Midbrain (tissue), 1 donor: ENCODE measurements at places on chromosomes 7 and 10.

GRCh38 chr7:80089366-80089765 lies 45.3 kb upstream of the GNAI1 start:
- no peak for DNase-seq

- DNase-seq, result no peak
Observed at GRCh38 chr7:90955641-90956207, 308.5 kb upstream of the FZD1 start.

- DNase-seq, result no peak
Observed at GRCh38 chr10:132375795-132376297, 21.2 kb upstream of the PWWP2B start.

DNA sequence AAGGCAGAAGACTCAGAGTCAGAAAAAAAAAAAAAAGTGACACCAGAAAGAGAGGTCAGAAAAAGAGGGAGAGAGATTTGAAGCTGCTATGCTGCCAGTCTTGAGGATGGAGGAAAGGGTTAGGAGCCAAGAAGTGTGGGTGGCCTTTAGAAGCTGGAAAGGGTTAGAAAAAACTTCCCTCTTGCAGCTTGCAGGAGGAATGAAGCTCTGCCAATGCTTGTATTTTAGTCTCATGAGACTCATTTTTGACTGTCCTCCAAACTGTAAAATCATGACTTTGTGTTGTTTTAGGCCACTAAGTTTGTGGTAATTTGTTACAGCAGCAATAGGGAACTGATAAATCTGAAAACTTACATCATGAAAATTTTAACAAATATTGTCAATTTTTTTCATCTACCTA lies 127.7 kb upstream of the NOBOX start:
- DNase-seq, result no peak

- DNase-seq, result no peak
Observed at GRCh38 chr10:118370499-118370898, 28.4 kb upstream of the FAM204A start.

DNA sequence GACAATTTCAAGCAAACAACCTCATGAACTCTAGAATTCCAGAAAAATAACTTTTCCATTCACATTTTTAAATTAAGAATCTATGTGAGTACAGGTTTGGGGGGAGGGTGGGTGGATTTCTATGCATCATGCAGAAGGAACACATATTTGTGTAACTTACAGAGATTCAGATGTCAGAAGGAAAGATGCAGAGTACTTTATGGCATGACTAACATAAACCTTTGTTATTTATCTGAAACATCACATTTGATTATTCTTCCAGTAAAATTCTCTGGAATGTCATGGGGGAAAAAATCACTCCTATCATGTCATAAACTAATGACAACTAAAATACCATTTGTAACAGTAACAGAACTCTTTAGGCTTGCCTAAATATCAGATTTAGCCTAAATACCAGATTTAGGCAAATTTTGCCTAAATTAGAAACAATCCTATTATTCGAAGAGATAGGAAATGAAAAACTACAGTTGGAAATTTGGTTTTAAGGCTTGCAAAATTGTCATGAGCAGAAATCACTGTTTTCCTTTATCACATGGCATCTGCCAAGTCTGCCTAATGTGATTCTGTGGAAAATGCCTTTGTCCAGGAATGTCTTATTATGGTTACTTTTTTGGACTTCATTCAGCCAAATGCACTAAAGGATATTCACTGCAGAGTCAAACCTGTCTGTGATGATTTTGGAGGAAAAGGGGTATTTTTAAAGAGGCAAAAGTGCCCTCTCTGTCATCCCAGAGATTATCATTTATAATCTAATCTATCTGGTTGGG lies 527.7 kb upstream of the CELF2 start:
- DNase-seq, result no peak

GRCh38 chr10:80750268-80750667 lies 212.6 kb downstream of the SH2D4B start:
- DNase-seq, result no peak

DNA sequence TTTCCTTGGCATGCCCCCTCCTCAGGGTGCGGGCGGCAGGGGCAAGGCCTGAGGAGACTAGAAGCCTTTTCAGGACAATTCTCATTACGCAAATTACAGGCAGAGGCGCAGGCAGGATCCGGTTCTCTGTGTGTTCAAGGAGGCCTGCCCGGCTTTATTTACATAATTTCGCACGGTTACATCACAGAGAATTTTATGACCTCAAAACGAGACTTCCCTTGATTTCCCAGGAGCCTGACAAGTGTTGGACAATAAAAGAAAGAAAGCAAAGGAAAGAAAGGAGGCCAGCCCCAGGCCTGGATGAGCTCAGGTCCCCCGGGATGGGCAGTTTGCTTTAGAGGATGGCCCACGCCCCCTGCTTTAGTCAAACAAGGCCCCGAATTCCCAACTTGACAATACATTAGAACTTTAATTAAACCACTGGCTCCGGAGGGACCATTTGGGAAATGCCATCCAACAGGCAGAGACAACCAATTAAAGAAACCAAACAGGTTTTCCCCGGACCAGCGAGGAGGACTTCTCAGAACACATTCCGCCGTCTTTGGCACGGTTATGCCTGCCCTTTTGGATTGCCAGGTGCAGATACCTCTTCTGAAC lies 2.9 kb downstream of the MNX1 start:
- DNase-seq, result no peak

DNA sequence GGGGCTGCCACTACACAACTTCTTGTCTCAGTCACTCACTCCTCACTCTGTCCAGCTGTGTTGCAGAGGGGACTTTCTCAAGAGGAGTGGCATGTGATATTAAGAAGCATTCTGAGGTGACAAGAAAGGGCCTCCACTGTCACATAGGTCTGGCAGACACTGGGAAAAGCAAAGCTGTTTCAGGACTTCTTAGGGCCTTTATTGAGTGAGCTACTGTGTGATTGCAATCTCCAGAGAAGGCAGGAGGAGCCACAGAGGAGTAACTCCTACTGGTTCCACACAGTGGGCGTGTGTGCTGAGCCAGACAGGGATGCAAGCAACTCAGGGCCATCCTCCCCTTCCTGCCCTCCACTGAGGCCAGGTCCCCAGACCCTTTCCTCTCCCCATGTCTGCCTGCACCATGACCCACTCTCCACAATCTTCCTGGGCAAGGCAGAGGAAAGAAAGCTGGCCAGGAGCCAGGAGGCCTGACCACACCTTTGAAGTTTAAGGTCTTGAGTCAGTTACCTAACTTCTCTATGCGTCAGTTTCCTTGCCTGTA lies 262.0 kb upstream of the ZMIZ1 start:
- DNase-seq, result no peak

DNA sequence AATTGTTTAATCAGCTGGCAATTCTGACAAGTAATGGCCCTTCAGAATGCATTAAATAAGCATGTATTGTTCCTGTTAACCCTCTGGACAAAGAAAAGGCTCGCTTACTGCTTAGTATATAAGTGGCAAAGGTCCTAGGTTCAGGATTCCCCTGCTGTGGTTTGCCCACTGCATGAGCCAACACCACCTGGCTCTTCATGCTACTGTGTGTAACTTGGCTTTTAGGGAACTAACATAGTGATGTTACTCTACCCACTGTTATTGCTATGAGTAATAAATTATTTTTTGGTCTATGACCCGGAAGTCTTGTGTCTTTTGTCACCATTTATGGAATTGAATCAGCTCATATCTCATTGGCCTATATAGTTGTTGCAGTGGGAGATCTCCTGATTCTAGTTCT lies 791.7 kb upstream of the PHF14 start:
- DNase-seq, result no peak

DNA sequence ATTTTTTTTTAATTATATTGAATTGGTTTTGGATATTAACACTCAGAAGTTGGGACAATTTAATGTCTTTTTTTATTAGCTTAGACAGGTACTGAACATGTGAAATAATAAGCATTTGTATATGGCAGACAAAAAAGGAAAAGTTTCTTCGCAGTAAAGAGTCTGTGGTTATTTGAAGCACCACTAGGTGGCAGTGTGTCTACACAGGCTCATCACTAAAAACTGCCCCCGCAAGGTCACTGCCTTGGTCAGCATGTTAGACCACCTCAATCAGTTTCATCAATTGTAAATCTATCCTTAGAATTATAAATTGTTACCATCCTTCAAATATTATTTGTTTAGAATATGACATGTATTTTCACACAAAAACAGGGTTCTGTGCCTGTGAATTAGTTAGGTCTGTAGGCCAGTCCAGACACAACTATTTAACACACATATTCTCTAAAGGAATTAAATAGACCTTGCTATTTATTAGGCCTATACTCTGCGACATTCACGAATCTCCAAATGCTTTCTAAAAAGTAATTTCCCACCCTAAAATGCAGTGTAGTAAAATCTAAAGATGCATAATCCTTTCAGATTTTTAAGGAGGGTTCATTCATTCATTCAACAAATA lies 17.0 kb downstream of the PNLIPRP3 start:
- peak; percentile 25 for DNase-seq

DNA sequence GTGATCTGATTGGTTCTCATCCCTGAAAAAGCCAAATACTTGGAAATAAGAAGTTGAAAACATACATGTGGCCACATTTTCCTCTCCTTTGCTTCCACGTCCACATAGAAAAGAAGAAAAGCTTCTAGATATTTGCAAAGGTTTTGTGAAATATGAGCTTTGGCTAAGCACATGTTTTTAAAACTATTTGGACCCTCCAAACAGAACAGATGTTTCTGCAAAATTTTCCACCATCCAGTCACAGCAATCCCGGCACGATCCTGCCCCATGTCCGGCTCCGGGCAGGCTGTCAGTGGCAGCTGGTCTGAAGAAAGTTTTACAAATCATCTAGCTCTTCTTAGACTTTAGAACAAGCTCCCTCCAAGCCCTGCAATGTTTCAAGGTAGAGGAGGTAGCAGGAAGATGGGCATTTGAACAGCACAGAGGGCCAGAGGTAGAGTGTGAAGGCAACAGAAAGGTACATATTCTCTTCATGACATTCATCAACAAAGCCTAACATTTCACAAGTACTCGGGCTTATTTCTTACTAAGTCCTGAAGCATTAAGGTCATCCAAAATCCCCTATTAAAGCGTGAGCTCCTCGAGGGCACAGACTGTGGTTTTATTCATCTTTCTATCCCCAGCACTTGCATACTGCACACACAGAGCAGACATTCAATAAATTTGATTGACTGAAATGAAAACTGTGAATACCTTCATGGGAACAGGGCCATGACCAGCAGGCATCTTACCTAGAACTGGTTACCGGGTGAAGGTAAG lies 110.1 kb downstream of the JAZF1 start:
- DNase-seq, result no peak

DNA sequence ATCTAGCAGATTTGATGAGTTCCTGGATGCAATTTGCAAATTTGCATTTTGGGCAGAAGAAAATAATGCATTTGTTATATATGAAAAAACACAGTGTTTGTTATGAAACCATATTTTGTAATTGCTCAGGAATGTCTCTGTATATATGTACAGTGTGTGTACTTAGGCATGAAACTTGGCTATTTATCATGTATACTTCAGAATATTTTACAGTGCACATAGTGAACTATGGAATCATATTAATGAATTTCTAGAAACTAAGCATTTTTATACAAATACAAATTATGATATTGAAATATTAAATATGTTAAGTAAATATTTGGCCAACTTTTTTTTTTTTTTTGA lies 107.5 kb downstream of the TWIST1 start:
- no peak for DNase-seq

DNA sequence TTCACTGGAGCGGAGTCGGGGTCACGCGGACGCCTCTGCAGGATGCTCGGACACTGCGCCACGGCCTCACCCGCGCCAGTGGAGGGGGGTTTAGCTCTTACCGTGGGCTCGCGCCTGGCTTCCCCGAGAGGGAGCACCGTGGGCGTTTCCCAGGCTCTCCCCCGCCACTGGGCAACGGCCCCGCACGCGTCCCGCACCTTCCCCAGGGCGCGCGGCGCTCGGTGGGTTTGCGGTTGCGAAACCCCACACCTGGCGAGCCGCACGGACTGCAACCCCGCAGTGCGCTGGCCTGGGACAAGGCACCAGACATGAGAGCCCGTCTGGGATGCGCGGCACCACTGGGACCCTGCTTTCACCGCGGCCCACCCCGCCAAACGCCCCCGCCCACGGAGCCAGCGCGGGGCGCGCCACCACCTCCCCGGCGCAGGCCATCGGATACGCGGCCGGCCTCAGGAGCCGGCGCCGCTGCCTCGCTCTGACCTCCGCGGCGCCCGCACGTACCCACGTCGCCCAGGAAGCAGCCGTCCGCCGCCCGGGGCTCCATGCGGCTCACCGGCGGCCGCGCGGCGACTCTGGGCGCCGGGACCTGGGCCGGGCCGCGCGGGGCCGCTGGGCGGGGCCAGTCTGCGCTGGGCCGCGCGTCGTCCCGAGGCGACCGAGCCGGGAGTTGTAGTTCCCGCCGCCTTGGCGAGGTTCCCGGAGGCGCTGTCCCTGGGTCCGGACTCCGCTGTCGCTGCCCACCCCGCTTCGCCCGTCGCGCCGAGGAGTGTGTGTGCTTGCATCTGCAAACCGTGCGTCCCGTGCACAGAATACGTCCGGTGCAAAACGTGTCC lies at the start of gene ASB13:
Gene ASB13, minus strand, starts transcription at position 588 of the 833 bp plus-strand sequence. Its CDS starts 44 bp downstream, at position 544.
- DNase-seq, result peak; percentile 72

- peak; percentile 42 for DNase-seq
Observed at GRCh38 chr10:96765406-96766240, 45.3 kb upstream of the PIK3AP1 start.

DNA sequence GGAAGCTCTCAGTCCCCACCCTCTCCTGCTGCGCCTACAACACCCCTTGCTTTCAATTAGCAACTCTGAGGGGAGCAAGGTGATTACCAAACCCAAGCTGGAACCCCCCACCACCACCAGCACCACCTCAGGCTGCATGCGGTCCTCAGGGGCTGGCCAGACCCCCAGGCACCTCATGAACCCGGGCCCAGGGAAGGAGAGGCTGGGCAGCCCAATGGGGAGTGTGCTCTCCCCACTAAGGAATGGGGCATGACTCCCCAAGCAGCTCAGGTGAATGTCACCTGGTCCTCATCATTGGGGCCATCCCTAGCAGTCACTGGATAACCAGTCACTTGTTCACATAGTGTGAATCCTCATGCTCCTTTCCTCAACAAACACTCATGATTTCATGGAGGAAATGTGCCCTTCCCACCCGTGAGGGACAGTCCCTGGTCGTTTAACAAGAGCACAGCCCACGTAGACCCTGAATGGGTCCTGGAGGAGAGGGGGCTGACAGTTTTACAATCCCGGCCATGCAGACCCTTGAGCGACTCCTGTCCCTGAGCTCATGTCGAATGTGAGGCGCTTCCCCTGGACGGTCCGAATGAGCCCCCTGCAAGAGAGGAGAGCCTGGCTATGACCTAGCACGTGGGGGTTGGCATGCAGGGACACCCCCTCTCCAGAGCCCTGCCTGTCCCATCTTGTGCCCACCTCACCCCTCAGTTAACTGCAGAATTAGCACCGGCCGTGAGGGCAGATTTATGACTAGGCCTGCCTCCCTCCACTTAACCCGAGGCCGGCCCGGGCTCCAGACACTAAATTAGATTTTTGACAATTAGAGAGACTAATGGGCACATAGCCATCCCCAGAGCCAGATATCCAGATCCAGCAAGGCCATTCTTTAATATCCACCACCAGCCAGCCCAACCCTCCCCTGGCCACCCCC lies 29.1 kb downstream of the POLL start:
- no peak for DNase-seq

DNA sequence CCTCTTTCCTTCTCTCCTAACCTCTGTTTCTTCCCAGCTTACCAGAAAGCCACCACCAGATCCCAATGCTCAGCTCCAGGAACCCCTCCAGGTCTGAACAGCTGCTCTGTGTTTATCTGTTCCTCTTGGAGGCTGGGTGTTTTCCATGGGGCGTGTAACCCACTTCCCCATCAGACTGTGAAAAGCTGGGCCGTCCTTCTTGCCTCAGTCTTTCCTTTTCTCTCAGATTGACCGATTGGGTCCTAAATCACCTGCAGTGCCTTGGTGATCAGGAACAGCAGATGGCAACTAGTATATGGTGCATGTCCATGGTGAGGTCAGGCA lies 4.8 kb downstream of the SH3PXD2A start:
- no peak for DNase-seq
